ENCODE measurements at places on chromosomes 13 and 19. TPM values are rescaled to one million over a fixed set of nuclear protein-coding genes. Genes with fewer than 3 reads are reported as not detected.

Gene PCP2
- total RNA-seq = 0.96 TPM

Gene TNNT1
- 207 TPM for total RNA-seq

Gene ZNF575
- 0.72 TPM for total RNA-seq

Gene CLEC17A
- not detected for total RNA-seq

Gene CABP5
- not detected for total RNA-seq

Gene PDCD5
- 196 TPM for total RNA-seq

Gene KPTN
- total RNA-seq = 16.3 TPM

Gene RNF225
- total RNA-seq = 0.33 TPM

Gene PABPC3
- 0.18 TPM for total RNA-seq

Gene FXYD1
- total RNA-seq = 2.7 TPM

Gene SPACA6
- 14.2 TPM for total RNA-seq

Gene HSPB6
- total RNA-seq = 0.40 TPM

Gene RBM42
- total RNA-seq = 149 TPM

Gene RNF17
- total RNA-seq = 0.58 TPM

Gene PSG2
- not detected for total RNA-seq
